Tongue (tissue), 3 donors: ENCODE measurements at places on chromosomes 13 and 19. TPM values are rescaled to one million over a fixed set of nuclear protein-coding genes. Genes with fewer than 3 reads are reported as not detected.

The PLA2G4C gene
- total RNA-seq = 32.3 TPM

The CGB1 gene
- total RNA-seq = not detected

The NUP62 gene
- 33.1 TPM for total RNA-seq

The PROSER1 gene
- 34.0 TPM for total RNA-seq

The CCDC122 gene
- total RNA-seq = 1.0 TPM

The LPAR6 gene
- total RNA-seq = 54.1 TPM

The FCER2 gene
- not detected for total RNA-seq

The COL4A2 gene
- 785 TPM for total RNA-seq

The TSHZ3 gene
- 9.5 TPM for total RNA-seq

The PRPF31 gene
- total RNA-seq = 44.9 TPM

The PALM gene
- total RNA-seq = 52.9 TPM

The KL gene
- total RNA-seq = 2.3 TPM

The LATS2 gene
- 20.5 TPM for total RNA-seq

The ZNF345 gene
- 9.6 TPM for total RNA-seq

The CYP4F11 gene
- not detected for total RNA-seq

The DAPK3 gene
- 82.4 TPM for total RNA-seq

The CYP4F3 gene
- total RNA-seq = 1.4 TPM

The OR10H1 gene
- total RNA-seq = not detected

The FIZ1 gene
- total RNA-seq = 5.9 TPM

The ZNF880 gene
- total RNA-seq = 27.4 TPM

The ZNF541 gene
- total RNA-seq = 0.10 TPM

The STAP2 gene
- 14.7 TPM for total RNA-seq

The RAB3A gene
- 2.1 TPM for total RNA-seq

The NBEA gene
- total RNA-seq = 23.8 TPM

The ZNF835 gene
- total RNA-seq = 5.0 TPM

The DENND1C gene
- 0.51 TPM for total RNA-seq

The ACP7 gene
- not detected for total RNA-seq

The ZNF470 gene
- 5.5 TPM for total RNA-seq

The IZUMO2 gene
- total RNA-seq = not detected

The CRLF1 gene
- total RNA-seq = 38.4 TPM
